ENCODE measurements at places on chromosomes 1 and 21.

GRCh38 chr1:54835970-54836369, 34.8 kb upstream of the TTC22 start:
- no peak for DNase-seq

- no peak for DNase-seq
Measured at GRCh38 chr1:231828182-231828920, 201.8 kb downstream of the DISC1 start.

DNA sequence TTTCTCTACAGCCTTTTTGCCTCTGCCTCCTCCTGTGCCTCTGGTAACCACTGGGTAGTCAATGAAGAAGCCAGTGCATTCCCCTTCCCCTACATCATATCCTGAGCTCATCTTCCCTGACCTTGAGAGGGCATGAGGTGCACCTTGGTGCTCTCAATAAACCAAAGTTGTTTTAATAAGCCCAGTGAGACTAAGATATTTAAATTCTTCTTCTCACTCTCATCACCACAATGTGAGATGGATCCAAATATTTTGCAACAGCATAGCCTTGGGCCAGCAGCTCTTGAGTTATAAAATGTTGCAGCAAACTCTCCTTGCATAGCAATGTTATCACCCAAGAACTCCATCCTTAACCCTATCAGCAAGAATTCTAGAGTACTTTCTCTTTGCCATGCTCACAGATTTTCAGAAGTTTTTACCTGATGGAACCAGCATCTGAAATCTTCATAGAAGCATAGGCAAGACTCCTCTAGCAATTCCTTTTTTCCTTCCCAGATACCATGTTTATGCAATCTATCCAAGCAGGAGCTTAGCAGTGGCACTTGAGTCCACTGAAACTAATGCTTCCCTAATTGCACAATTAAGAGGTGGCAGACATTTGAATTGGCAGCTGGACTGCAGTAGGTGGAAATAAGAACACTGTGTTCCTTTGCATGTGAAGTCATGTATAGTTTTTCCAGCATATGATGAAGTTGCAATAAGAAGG, 36.8 kb downstream of the CDC7 start:
- DNase-seq: no peak

GRCh38 chr21:38266732-38267131, 9.9 kb downstream of the KCNJ15 start:
- no peak for DNase-seq

DNA sequence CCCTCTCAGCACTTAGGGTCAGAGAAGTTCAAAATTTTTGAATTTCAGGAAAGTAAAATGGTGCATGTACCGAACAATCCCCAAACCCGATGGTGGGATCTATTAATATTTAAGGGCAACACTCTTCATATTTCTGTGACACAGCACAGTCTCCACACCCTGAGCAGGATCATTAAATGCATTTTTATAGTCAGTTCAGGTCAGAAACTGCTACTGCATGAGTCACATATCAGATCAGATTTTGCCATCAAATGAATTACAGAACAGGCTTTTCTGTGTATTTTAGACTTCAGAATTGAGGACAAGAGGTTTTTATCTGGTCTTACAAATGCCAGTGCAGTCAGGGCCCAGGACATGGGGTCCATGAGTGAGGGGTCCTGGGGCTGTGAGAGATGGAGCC, 79.2 kb downstream of the RIPK4 start:
- DNase-seq: no peak

GRCh38 chr1:24717887-24718650, 27.2 kb upstream of the CLIC4 start:
- no peak for DNase-seq

GRCh38 chr1:41241749-41242341, at the start of gene SCMH1:
Gene SCMH1 (minus strand): TSS chr1:41242306. CDS start chr1:41186133, 56,173 bp downstream.
- peak; percentile 50 for DNase-seq

DNA sequence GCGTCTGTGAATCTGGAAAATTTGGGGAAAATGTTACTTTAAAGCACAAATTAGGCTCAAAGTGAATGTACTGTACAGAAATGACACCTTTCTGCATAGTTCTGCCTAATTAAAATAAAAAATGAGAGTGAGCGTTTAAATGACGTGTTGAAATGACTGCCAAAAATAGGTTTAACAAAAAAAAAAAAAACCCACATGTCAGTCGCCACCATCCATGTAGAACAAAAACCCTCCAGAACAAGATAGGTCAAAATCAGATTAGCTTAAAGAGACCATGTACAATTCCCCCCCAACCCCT, 745 bp downstream of the PARP1 start:
- DNase-seq: peak; percentile 53

DNA sequence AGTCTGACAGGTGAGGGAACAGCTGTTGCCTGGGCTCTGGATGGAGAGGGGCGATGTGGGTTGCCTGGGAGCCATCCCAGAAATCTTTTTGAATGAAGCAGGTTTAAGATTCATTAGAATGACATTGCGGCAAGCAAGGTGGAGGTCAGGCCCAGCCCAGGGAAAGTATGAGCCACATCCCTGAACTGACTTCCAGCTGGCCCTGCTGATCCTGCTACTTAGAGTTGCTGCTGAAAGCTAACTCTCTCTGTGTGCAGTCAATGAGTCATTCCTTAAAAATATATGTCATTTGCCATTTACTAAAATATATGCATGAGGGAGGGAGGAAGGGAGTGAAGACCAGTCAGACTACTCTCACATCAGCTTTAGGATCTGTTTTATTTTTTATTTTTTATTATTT, 54.3 kb upstream of the RAB3GAP2 start:
- DNase-seq: no peak

DNA sequence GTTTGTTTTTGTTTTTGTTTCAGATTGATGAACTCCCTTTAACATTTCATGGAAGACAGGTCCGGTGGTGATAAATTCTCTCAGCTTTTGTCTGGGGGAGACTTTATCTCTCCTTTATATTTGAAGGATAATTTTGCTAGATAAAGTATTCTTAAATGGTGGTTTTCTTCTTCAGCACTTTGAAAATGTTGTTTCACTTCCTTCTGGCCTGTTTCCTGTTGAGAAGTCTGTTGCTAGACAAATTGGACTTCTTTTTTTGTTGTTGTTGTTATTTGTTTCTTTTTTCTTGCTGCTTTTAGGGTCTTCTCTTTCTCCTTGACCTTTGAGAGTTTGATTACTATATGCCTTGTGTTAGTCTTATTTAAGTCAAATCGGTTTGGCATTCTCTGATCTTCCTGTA, 50.8 kb downstream of the CRP start:
- DNase-seq: no peak

GRCh38 chr1:241869022-241869421, 21.0 kb downstream of the EXO1 start:
- no peak for DNase-seq

- no peak for DNase-seq
Measured at GRCh38 chr1:214143006-214143992, 137.7 kb upstream of the SMYD2 start.

DNA sequence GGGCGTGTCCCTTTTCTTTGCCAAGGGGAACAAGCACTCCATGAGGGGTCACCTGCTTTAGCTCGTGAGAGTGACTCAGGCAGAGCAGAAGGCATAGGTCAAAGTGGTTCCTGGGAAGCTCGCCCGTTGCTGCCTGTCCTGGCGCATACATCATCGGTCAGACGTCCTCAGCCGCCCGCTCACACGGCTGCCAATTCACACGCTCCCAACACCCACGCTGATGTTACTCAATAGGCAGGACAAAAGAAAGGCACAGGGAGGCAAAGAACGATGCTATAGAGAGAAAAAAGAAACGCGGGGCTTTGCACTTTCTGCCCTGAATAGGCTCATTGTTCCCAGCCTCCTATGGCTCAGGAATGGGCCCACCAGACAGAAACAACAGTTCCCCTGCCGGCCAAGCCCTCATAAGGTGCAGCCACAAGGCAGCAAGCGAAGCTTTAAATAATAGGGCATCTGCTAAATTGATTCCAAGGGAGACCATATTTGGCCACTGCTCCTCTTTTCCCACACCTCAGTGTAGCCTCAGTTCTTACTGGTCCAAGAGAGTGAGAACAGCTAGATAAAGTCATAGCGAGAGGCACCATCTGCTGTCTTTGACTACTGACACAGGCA, 38.7 kb downstream of the VTCN1 start:
- no peak for DNase-seq

GRCh38 chr1:108830119-108831008, 26.5 kb downstream of the AKNAD1 start:
- no peak for DNase-seq

- no peak for DNase-seq
Measured at GRCh38 chr1:184028854-184029623, 8.5 kb downstream of the COLGALT2 start.

DNA sequence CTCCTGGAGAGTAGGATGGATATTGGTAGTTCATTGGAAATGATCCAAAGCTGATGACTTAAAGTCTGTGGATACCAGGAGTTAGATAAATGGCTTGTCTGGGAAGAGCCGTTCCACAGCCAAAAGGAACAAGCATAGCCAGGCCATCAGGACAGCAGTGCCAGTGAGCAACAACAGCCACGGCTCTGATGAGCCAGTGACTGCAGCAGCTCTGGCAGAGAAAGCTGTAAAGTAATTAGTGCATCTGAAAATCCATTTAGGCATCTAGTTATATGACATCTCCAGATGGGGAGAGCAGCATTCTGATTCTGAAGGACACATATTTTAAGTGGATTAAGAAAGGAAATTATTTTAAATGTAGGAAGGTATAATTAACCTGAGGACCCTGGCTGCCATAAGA, 256.2 kb upstream of the PLXNA2 start:
- no peak for DNase-seq

- DNase-seq: peak; percentile 89
Measured at GRCh38 chr1:117664314-117664713, 58.5 kb downstream of the TENT5C start.

GRCh38 chr1:7100479-7100878, 315.2 kb downstream of the CAMTA1 start:
- DNase-seq: no peak

GRCh38 chr1:42756956-42757891, 9.6 kb downstream of the P3H1 start:
- peak; percentile 26 for DNase-seq

- no peak for DNase-seq
Measured at GRCh38 chr1:74830766-74831165, 97.8 kb downstream of the TYW3 start.

DNA sequence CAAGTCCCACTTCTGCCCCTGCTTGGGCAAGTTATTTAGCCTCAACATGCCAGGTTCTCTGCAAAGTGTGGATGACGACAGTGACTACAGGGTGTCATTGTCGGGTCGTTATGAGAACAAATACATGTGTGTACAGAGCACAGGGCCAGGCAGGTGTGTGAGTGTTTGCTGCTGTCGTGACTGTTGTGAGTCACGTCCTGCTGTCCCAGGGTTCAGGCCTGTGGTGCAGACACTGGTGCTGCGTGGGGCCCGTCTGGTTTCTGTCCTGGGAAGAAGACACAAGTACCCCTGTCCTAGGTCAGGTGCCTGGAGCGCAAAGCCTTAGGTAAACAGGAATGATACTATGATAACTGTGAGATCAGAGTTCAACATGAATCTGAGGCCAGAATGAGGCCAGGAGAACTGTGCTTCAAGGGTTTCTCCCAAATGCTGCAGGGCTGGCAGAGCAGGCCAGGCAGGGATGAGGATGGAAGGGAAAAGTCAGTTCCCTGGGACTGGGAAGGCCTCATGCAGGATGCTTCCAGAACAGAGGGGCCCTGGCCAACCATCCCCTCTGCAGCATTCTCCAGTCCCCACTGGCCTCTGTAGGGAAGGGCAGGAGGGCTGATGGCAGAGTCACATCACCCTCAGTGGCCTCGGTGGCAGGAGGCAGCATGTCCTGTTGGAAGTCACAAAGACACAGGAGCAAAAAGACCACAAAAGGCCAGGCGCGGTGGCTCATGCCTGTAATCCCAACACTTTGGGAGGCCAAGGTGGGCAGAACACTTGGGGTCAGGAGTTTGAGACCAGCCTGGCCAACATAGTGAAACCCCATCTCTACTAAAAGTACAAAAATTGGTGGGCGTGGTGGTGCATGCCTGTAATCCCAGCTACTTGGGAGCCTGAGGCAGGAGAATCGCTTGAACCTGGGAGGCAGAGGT, 15.7 kb downstream of the GPR157 start:
- DNase-seq: no peak

DNA sequence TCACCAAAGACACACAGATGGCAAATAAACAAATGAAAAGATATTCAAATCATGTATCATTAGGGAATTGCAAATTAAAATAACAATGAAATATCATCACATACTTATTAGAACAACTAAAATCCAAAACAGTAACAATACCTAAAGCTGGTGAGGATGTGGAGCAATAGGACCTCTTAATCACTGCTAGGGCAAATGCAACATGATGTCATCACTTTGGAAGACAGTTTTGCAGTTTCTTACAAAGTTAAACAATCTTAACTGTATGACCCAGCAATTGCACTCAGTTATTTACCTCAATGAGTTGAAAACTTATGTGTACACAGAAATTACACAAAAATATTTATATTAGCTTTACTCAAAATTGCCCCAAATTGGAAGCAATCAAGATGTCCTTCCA, 47.3 kb downstream of the SELENOF start:
- DNase-seq: no peak

- no peak for DNase-seq
Measured at GRCh38 chr1:84174051-84174556, 30.0 kb downstream of the PRKACB start.

GRCh38 chr1:235168375-235168774, 7.3 kb upstream of the RBM34 start:
- DNase-seq: no peak

DNA sequence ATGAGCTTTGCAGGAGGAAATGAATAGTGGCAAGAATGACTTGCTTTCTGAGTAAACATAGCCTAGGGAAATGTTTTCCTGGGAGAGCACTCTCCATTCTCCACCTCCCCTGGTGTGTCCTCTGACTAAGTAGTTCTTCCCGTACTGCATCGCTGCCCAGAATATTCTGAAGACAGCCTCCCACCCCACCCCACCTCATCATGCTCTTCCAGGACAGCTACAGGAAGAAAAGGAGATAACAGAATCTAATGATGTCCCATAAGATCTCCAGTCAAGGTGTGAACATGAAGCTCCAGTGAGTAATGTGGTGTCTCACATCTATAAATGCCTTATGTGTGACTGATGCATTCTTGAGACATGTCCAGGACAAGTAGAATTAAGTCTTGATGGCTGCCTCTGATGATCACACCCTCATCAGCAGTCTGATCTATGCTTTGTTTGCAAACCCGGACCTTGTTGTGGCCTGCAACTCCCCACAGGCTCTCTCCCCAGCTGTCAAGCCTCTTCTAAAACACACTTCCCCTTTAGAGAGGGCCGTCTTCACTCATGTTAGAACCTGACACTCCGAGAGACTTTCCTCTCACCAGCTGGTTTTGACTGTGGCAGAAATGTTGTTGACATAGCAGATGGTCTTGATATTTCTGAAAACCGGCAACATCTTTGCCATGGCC, 183.0 kb downstream of the CYYR1 start:
- DNase-seq: no peak

GRCh38 chr1:47993416-47993740, 3.8 kb downstream of the TRABD2B start:
- no peak for DNase-seq

- DNase-seq: no peak
Measured at GRCh38 chr1:179794146-179794545, 51.1 kb downstream of the FAM163A start.

- DNase-seq: no peak
Measured at GRCh38 chr1:115065021-115065420, 24.3 kb downstream of the TSPAN2 start.

GRCh38 chr1:151989211-151989862, 4.3 kb downstream of the S100A10 start:
- no peak for DNase-seq

- DNase-seq: no peak
Measured at GRCh38 chr1:170939476-170939875, 4.1 kb downstream of the MROH9 start.

- no peak for DNase-seq
Measured at GRCh38 chr1:233569636-233570035, 44.3 kb upstream of the KCNK1 start.

Data from CD4-positive, alpha-beta memory T cell (primary cell).